Stimulated activated CD8-positive, alpha-beta memory T cell treated with anti-CD3 and anti-CD28 coated beads, Interleukin-7, amount 100 ng/mL, for 24 hours (primary cell): ENCODE measurements at places on chromosomes 11 and 22.

DNA sequence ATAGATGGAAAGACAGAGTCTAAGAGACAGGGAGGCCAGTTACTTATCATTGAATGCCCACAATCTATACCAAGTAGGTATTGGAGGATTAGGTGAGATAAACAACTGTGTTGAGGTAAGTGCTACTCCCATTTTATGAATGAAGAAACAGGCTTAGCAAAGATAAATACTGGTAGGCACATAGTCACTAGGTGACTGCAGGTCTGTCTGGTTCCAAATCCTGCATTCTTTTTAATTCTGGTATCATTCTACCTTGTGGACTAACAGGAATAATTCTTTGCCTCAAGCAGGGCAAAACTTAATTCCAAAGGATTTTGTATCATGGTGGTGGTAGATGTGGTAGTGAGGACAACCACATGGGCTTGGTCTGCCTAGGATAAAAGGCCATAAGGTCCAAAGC lies 28.4 kb downstream of the RNF169 start:
- no peak for DNase-seq

GRCh38 chr11:128596250-128596649 lies 8.9 kb upstream of the ETS1 start:
- DNase-seq, result no peak

DNA sequence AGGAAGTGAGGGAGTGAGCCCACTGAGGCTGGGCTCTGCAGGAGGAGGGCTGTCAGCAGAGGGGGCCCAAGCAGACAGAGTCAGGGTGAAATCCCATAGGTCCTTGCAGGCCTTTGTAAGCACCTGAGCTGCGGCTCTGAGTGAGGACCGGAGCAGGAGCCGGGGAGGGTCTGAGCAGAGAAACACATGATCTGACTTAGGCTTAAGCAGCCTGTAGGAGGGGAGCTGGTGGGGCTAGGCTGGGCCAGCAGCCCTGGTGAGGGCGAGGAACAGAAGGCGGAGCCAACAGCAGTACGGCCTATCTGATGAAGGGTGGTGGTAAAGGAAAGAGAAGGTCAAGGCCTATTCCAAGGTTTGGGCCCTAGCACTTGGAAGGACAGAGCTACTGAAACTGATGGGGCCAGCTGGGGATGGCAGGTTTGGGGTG lies 26.9 kb upstream of the CBX7 start:
- DNase-seq, result no peak

DNA sequence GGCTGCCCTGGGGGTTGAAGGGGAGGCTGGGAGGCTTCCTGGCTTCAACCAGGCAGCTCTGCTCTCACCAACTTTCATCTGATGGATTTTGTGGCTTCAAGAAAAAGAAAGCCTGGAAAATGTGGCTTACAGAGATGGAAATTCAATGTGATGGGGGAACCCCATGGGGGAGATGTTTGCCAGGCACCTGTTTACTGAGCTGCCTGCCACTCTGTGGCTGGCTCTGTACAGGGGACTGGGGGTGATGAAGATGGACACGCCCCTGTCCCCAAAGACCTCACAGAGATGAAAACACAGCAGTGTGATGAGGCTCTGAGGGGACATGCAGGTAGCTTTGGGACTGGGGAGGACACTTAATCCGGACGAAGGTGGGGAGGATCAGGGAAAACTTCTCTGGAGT lies 10.1 kb downstream of the TMEM258 start:
- no peak for DNase-seq

DNA sequence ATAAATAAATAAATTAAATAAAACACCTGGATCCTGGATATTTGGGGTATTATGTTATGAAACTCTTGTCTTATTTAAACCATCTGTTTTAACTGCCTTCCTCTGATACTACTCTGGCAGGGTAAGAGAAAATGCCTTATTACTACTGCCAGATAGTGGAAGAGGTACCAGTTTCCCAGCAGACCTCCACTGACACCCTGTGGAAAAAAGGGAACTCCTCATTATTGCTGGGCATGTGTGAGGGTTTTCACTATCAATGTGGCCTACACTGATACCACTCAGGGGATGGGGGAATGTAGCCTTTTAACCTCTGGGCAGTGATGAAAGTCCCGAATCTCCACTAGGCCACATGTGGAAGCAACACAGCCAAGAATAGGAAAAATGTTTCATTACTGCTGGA lies 121.0 kb downstream of the LUZP2 start:
- no peak for DNase-seq

- DNase-seq, result no peak
Measured at GRCh38 chr22:48031589-48031988, 1269.1 kb downstream of the TBC1D22A start.

GRCh38 chr11:47340010-47340409 lies 12.5 kb downstream of the MYBPC3 start:
- no peak for DNase-seq

DNA sequence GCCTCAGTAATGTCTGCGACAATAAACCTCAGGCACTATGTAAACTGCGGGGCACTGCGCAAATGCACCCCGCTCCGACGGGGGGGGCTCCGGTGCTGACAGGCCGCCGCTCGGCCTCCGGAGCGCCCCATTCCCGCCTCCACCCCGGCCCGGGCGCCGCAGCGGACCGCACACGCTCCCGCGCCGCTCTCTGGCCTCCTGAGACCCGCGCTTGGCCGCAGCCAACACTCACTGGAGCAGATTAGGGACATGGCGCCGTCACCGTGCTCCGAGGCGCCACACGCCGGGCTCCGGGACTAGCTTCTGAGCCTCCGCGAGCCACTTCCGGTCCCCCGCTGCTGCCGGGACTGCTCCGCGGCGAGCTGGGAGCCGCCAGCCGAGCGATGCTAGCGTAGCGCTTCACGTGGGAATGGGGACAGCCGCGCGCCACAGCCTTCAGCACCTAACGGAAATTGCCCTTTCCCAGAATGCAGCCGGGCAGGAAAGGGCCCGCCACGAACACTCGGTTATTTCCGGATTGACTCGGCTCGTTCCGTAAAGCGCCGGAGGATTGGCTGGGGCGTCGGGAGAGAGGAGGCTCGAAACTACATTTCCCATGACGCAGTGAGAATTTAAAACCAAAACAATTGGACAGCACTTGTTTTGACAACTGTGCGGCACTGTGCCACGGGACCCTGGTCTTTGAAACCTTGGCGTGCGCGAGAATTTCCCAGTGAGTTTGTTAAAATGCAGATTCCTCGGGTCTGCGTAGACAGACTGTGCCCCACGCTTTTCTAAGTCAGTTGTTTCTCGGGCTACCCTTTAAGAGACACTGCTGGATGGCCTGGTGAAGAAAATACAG lies at the start of gene PRPF19:
Gene PRPF19 (minus strand): TSS at position 454 of the 841 bp plus-strand sequence. CDS start 203 bp downstream, at position 251.
- DNase-seq, result peak; percentile 97

GRCh38 chr11:45414088-45414487 lies 127.9 kb upstream of the SYT13 start:
- DNase-seq, result no peak

GRCh38 chr11:2824851-2825250 lies 60.7 kb downstream of the CDKN1C start:
- DNase-seq, result no peak

DNA sequence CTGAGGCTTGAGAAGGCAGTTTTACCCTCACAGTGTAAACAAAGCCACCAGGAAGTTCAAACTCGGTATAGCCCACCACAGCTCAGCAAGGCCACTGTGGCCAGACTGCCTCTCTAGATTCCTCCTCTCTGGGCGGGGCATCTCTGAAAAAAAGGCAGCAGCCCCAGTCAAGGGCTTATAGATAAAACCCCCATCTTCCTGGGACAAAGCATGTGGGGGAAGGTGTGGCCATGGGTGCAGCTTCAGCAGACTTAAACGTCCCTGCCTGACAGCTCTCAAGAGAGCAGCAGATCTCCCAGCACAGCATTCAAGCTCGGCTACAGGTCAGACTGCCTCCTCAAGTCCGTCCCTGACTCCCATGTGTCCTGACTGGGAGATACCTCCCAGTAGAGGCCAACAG lies 69.7 kb downstream of the TTC28 start:
- DNase-seq, result no peak

GRCh38 chr11:132050577-132051165 lies 680.3 kb downstream of the NTM start:
- DNase-seq, result no peak

DNA sequence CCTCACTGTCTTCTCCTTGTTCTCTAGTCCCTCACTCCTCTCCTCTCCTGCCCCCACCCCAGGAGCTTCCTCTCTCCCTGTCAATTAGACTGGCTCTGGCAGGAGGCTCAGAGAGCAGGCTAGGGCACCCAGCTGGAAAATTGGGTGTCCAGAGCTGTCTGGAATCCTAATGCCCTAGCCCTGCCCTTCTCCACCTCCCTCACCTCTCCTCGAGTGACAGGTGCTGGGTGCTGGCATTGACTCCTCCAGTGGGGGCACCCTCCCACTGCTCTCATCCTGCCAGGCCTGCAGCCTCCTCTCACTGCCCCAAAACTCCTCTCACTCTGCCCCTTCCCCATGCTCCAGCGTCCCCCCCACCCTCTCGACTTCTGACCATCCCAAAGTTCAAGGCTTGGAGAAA lies 68.9 kb downstream of the CYTH4 start:
- no peak for DNase-seq

DNA sequence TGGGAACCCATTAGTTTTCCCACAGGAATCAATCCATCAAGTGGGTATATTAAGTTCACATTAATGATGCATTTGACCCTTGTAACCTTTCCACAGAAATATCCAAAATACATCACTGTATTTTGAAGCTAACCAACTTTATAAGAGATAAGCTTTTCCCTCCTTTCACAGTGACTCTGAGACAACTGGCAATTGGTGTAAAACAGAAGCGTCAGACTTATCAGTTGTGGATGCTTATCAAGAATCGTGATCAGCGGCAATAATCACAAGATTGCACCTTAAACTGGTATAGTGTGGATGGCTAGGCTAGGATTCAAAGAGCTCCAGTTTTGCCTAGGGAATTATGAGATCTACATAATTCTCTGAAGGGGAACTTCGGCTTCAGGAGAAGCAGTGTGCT lies 73.1 kb downstream of the USP35 start:
- no peak for DNase-seq

GRCh38 chr11:811446-812245 lies 1.9 kb downstream of the RPLP2 start:
- DNase-seq, result no peak

DNA sequence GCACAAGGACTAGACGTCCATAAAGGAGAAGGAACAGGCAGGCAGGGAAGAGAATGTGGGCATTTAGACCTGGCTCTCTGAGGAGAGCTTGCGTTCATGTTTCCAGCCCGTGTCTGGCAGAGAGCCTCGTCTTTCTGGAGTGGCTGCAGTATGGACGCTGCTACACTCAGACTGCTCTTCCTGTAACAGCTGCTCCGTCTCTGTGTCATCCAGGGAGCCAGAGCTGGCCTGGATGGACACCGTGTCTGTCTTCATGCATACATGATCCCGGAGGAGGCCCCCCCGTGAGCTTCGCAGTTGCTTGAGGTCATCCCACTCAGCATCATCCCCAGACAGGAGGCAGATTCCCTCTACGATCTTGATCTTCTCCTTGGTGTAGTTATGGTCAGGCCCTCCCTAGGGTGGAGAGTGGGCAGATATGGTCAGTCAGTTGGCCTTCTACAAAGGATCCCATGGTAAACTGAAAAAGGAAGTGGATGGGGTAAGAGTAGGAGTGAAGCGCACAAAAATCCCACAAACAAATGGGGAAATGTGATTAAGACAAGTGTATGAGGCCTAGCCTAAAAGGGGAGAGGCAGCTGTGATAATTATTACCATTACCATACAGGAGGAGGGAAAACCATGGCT lies 13.0 kb upstream of the CKAP5 start:
- DNase-seq, result no peak

GRCh38 chr11:128579798-128580504 lies 7.4 kb downstream of the ETS1 start:
- DNase-seq, result no peak

- no peak for DNase-seq
Measured at GRCh38 chr11:121437018-121437685, 15.0 kb upstream of the SORL1 start.

GRCh38 chr11:93073026-93073425 lies 103.6 kb downstream of the MTNR1B start:
- no peak for DNase-seq

GRCh38 chr11:2728663-2729332 lies 29.0 kb upstream of the KCNQ1OT1 start:
- DNase-seq, result no peak

- no peak for DNase-seq
Measured at GRCh38 chr11:103953797-103954486, 82.5 kb upstream of the DDI1 start.

- peak; percentile 73 for DNase-seq
Measured at GRCh38 chr11:9535189-9535781, 38.2 kb upstream of the WEE1 start.

DNA sequence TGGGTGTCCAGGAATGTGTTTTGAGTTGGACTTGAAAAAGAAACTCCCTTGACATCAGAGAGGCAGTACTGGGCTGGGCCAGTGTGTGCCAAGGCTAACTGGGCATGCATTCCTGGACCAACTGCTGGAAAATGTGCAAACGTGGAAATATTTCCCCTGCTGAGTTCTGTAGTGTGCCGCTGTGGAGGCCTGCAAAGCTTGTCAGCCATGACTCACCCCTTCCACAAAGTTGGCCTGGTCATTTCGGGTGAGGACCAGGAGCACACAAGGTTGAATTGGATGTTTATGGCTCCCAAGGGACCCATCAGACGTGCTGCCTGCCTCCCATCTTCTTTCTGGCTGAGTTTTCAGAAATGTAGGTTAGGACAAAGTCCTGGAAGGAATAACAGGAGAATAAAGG lies 513.1 kb downstream of the MIAT start:
- DNase-seq, result no peak

- no peak for DNase-seq
Measured at GRCh38 chr22:38608992-38609750, 39.2 kb upstream of the DMC1 start.

DNA sequence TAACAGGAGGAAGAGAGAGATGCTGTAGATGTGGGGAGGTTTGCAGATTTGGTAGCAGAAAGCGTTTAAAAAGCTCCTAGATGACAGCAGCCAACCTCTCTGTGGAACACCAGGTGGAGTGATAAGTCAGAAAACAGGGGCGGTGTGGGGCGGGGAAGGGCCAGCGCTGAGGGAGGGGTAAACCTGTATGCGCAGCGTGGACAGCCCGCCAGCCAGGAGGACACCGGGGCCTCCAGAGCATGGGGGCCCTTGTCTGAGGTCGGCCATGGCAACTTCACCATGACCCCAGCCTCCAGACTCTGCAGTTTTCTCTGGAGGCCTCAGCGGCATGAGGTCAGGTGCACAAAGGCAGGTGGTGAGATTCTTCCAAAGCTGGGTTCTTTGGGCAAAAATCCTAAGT lies 423.7 kb downstream of the BRD1 start:
- no peak for DNase-seq
